ENCODE measurements at places on chromosomes 11 and 22.

DNA sequence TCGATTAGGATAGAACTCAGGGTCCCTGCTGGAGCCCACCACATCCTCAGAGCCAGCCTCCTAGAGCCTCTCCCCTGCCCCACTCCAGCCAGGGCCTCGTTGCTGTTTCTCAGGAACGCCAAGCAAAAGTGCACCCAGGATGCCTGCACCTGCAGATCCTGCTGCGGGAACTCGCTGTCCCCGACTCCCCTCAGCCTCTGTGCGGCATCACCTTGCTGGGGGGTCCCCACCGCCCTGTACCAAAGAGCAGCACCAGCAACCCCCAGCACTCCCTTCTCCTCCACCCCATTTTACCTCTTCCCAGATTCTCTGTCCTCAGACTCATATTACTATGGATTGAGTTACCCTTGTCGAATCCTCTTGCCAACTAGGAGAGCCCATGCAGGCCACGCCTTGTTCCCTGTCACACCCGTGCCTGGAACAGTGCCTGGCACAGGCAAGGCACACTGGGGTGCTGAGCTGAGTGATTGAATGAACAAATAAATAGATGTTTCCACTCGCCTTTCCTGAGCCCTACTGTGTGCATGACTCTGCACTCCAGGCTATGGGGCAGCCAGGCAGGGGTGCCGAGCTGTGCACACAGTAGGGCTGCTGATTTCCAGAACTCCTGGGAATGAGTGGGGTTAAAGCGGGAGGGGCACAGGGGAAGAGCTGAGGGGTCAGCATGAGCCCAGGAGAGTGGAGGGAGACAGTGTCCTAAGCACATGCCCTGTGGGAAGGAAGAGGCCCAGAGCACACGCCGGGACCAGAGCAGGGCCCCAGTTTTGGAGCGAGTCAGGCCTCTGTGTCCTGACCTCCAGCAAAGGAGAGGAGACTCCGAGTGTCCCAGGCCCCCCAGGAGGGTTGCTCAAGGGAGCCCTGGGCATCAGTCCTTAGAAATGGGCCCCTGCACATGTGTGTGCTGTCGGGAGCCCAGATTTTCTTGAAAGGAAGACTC is 44.3 kb downstream of the LINC01488 start:
- no peak for DNase-seq

- DNase-seq, result peak; percentile 24
These were observed 68.1 kb downstream of the PPP6R3 start for GRCh38 chr11:68528630-68529029.

- DNase-seq, result peak; percentile 16
These were observed 273.2 kb downstream of the DCDC1 start for GRCh38 chr11:31096191-31096805.

- DNase-seq, result no peak
These were observed 7.1 kb downstream of the DCHS1 start for GRCh38 chr11:6648501-6648900.

GRCh38 chr22:48208894-48209293 is 1446.4 kb downstream of the TBC1D22A start:
- no peak for DNase-seq

DNA sequence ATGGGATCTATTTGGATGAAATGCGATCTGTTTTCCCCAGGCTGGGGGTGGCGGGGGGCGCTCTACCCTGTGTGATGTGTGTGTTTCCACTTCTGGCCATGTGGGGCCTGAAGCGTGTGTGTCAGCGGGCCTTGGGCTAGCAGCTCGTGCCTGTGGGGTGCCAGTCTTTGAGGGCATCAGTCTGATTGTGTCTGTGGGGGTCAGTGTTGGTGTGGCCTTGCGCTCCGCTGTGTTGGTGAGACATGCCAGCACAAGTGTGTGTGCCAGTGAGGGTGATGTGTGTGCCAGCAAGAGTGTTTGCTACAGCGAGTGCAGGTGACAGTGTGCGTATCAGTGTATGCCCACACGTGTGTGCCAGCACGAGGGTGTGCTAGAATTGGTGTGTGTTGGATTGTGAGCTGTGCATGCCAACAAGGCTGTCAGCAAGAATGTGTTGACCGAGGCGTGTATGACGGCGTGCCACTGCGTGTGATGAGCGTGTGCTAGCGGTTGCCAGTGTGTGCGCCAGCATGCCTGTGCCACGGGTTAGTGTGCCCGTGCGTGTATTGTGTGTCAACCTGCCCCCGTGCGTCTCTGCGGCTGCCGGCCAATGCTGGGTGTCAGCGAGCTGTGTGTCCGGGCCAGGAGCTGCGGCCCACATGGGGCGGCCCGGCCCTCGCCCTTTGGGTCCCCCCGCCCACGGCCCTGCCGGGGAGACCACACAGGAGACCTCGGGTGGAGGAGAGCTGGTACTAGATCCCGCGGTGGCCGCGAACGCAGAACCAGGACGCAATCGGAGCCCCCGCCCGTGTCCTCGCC is 519 bp downstream of the ARRB1 start:
- peak; percentile 31 for DNase-seq
